NCI-H82 (cell line): ENCODE measurements at places on chromosomes 6 and 20.

DNA sequence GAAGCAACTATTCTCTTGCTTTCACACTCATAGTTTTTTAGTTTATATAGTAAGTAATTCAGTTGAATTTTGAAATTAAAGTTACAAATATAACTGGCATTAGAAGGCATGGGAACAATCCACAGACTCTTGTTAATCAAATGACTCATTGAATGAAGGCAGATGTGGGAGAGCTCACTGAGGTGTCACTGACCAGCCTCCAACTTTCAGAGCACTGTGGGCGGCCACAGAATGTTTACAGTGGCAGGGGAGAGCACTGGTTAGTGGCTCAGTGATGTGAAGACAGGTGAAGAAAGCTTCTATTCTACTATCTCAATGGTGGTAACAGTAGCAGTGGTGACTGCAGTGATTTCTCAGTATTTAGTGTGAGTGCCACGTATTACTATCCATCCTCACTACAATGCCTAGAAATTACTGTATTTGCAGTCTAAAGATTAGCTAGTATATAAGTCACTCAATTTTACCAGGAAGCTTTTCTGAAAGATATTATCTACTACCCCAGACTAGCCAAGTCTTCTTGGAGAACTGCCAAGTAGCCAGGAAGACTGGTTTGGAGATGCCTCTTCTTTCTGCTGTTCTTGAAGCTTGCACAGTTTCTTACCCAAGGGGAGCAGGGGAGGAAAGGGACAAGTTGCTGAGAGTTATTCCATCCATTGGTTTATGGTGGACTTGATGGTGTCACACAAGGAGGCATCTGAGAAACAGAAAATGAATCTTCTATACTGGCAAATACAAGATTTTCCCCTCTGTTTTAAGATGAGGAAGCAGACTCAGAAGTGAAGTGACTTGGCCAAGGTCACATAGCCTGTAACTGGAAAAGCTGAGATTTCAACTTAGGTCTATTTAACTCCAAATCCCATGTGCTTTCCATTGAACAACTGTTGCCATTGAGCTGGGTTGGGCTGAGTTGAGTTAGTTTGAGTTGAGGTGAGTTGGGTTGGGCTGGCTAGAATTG, 231.2 kb downstream of the ANKRD60 start:
- DNase-seq: no peak

DNA sequence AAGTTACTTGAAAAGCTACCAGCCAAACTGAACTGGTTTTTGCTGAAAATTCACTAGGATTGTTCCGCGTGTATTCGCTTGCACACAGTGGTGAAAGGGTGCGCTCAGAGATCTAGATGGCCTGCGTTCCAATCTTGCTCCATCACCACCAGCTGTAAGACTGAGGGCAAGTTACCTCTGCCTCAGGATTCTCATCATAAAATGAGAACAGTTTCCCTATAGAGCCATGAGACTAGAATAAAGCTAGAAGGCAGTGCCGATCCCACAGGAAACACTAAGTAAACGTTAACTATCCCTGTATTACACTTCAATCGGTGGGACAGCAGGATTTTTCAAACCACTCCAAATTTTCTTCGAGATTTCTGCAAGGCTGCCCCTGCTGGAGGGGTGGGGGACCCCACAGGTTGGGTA, 838 bp downstream of the AHCY start:
- DNase-seq: peak; percentile 69

DNA sequence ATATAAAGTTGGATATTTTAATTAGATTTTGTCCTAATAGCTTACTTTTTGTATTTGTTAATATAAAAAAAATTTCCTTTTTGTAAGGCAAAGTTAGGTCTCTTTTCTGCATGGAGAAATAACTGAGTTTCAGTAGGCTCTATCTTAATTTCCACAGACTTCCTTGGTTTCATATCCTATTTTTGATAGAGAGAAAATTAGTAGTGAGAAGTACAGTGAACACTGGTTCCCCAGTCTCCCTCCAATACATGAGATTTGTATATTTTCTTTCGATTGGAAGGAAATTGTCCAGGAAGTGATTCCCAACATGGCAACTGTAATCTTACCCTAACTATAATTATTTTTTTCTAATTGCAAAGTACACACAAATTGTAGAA, 26.4 kb downstream of the TRIM27 start:
- no peak for DNase-seq

DNA sequence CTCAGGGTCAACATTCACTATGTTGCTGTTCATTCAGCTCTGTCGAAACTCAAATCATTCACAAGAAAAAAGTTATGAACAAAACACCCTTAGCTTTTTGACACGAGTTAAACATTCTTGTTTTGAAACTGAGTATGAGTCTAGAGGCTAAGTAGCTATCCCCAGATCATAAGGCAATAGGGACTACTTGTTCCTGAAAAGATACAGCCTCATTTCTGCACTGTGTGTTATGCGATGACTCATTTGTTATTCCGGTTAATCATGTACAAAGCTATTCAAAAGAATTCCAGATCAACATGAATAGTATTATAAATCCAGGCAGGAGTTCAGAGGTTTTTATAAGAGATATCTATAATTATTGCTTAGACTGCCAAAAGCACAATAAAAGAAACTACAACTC, 908.0 kb downstream of the QKI start:
- DNase-seq: no peak

- peak; percentile 78 for DNase-seq
Observed at GRCh38 chr20:19786311-19786710, 28.3 kb downstream of the RIN2 start.

- DNase-seq: no peak
Observed at GRCh38 chr20:20887593-20888265, 175.3 kb upstream of the RALGAPA2 start.

DNA sequence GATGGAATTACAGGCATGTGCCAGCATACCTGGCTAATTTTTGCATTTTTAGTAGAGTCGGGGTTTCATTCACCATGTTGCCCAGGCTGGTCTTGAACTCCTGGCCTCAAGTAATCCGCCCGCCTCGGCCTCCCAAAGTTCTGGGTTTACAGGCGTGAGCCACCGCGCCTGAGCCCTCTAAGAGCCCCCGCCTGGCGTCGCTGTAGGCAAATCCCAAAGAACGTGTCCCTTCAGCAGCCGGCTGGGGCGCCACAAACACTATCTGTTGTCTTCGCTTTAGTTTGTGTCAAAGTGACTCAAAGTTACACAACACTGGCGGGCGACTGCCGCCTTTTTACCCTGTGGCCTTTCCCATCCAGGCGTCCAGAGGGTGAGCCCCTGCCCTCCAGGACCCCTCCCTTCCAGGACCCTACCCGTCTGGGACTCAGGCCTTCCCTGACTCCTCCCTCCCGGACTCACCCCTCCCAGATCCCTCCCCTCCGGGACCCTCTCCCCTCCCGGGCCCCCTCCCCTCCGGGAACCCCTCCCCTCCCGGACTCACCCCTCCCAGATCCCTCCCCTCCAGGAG, 940 bp upstream of the ADRM1 start:
- peak; percentile 98 for DNase-seq

DNA sequence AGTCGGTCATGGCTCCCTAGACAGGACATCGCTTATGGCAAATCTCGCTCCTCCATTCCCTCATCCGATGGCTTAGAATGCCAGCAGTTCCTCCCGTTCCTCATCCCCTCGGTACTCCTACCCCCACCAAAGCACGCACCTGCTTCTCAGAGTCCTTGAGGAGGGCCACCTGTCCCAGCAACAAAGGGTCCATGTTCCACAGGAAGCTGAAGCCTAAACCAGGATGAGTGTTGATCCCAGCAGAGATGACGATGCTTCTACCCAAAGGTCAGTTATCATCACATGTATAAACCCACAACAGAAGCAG, 111.2 kb downstream of the THBS2 start:
- DNase-seq: no peak

GRCh38 chr6:15044146-15044882, 201.6 kb upstream of the JARID2 start:
- no peak for DNase-seq

DNA sequence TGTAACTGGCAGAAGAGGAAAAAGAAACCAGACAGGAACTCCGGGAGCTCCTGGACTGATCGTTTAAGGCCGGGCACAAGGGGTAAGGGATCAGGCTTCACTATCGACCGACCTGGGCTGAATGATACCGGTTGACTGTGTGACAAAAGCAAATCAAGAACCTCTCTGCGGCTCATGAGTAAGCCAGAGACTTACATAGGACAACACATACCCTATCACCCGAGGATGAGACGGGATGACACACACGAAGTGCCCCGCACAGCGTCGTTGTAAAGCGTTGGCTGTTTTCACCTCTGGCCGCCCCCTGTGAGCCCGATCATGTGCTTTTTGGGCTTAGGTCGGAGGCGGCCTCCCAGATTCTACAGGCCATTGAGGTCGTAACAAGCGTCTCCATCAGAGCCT, 695 bp upstream of the TGIF2 start:
- DNase-seq: peak; percentile 42

- peak; percentile 73 for DNase-seq
Observed at GRCh38 chr20:50054626-50055511, 58.1 kb downstream of the UBE2V1 start.

- DNase-seq: peak; percentile 8
Observed at GRCh38 chr6:69900869-69901268, 34.5 kb downstream of the COL19A1 start.

GRCh38 chr6:43666196-43666920, 21.2 kb downstream of the MRPS18A start:
- no peak for DNase-seq

- no peak for DNase-seq
Observed at GRCh38 chr6:141956046-141956761, 176.5 kb upstream of the GJE1 start.

DNA sequence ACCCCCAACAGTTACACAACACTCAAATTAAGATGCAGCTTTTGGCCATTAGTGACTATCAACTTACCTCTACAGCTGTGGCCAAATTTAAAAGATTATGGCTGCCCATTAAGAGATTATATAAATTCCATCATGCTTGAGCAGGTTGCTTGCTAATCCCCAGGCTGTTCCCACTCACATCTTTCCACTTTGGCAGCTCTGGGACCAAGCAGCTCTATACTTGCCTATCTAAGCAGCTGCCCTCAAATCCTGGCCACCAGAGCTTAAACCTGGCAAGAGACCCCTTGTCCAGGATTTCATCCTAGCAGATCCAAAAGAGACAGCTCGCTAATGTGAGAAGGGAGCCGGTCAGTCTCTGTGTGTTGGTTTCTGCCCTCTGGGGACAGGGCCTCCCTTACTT, 127.9 kb downstream of the SLC23A2 start:
- DNase-seq: peak; percentile 98

GRCh38 chr20:11849270-11849915, 68.3 kb upstream of the BTBD3 start:
- peak; percentile 95 for DNase-seq

DNA sequence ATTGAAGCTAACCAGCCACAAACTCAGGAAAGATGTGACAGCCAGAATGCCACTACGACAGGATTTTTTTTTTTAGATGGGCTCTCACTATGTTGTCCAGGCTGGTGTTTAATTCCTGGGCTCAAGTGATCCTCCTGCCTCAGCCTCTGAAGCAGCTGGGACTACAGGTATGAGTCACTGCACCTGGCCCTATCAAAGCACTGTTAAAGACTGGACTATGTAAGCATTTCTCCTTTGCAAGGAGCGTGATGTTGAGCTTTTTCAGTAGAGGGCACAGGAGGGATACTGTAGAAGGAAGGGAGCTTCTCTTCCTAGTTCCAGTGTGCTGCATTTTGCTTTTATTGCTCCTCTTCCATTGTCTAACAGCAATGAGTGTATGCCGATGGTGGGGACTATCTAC, 35.8 kb downstream of the ZBTB9 start:
- DNase-seq: peak; percentile 36

DNA sequence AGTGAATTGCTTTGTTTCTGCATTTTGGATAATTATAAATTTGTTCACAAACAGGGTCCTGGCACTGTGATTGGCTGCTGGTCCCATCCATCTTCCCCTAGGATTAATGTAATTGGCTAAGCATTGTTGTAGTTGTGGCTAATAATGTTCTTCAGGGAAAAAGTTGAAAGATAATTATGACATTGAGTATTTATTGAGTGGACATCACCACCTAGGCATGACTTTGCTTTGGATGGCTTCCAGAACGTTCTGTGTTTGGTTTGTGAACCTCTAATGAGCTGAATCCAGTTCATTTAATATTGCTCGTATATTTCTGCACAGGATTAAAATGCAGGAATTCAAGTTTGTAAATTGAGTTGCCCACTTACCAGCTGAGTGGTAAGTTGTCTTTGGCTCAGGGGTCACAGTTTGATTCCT, 55.1 kb downstream of the ARID1B start:
- DNase-seq: peak; percentile 34

- no peak for DNase-seq
Observed at GRCh38 chr6:51926125-51926524, 161.3 kb downstream of the PKHD1 start.

GRCh38 chr20:59307270-59307669, 6.9 kb downstream of the EDN3 start:
- DNase-seq: no peak

- no peak for DNase-seq
Observed at GRCh38 chr6:133645966-133646740, 242.8 kb upstream of the TCF21 start.

- DNase-seq: peak; percentile 39
Observed at GRCh38 chr20:63366390-63367365, 5.5 kb upstream of the CHRNA4 start.

GRCh38 chr6:44004625-44005506, 122.4 kb downstream of the MRPL14 start:
- DNase-seq: peak; percentile 44

- no peak for DNase-seq
Observed at GRCh38 chr6:57097596-57097995, 7.6 kb downstream of the ZNF451 start.

- no peak for DNase-seq
Observed at GRCh38 chr6:106103728-106104109, 17.6 kb downstream of the PRDM1 start.

DNA sequence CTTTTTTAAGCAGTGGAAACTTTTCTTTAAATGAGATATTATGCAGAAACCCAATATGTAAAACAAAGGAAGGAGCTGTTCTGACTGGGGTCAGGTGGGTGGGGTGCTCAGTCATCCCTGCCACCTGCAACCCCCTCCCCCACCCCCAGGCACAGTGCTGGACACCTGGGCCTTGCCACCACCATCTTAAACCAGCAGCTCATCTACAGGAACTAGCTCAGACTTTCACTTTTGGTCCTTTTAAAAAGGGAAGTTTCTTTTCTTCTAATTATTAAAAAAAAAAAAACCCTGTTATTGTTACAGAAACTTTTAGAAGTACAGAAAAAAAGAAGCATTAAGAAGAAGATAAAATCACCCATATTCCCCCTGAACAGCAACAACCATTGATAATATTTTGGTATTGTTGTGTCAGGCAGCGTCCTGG, 37.1 kb downstream of the PPP1R16B start:
- no peak for DNase-seq

- DNase-seq: peak; percentile 94
Observed at GRCh38 chr6:28838634-28839442, 84.9 kb downstream of the TRIM27 start.

GRCh38 chr6:74133073-74133472, 437.1 kb downstream of the CD109 start:
- DNase-seq: no peak
